Colonic mucosa (tissue), 4 donors: ENCODE measurements at places on chromosomes 2 and 18.

DNA sequence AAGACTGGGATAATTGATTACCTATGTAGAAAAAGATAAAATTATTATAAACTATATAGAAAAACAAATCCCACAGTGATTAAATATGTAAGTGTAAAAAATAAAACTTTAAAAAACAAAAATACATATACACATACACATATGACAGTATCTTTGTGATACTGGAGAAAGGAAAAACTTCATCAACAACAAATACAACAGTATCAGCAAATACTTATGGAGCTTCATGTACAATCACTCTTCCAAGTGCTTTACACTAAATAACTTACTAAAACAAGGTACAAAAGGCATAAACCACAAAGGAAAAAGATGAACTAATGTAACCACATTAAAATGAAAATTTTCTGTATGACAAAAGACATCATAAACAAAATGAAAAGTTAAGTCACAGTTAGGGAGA lies 24.1 kb upstream of the GFPT1 start:
- DNase-seq: no peak

GRCh38 chr2:71498261-71498701 lies 44.9 kb downstream of the DYSF start:
- DNase-seq: no peak

DNA sequence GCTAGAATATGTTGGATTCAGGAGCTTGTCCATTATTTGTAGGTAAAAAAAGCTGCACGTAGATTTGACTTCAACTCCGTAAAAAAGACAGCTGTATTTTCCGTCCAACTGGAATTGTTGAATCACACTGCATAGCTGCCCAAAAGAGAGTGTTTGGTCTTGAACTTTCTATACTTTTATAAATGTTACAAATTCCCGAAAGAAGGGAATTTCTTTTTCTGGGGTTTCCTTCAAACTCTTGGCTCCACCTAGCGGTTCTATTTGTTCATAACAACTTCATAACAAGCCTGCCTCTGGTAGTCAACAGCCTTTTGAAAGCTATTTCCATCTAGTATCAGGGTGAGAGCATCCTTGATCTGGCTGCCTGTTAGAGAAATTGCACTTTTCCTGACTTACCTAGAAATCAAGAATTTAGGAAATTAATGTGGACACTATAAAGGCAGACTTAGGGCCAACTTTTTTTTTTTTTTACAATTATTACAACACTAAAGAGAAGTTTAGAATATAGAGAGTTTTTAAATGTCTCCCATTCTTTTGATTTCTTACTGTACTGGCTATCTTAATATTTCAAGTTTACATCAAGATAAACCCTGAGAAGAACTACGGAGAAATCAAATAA lies 48.1 kb downstream of the TMEM185B start:
- peak; percentile 30 for DNase-seq

DNA sequence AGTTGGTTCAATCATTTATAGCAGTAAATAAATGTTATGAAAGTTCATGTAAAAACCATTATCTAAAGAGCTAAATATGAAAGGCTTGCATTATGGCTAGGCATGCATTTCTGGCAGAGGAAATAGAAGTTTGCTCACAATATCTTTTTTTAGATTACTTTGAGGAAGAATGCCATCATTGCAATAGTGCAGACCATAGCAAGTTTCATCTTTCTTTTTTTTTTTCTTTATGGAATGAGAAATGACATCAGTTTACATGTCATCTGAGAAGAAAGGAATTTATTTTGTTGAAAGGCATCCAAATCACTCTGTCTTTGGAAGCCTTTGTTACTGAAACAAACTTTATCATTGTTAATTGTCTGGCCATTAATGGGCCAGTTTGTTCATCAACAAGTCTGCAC lies 74.5 kb upstream of the NCKAP5 start:
- DNase-seq: no peak

DNA sequence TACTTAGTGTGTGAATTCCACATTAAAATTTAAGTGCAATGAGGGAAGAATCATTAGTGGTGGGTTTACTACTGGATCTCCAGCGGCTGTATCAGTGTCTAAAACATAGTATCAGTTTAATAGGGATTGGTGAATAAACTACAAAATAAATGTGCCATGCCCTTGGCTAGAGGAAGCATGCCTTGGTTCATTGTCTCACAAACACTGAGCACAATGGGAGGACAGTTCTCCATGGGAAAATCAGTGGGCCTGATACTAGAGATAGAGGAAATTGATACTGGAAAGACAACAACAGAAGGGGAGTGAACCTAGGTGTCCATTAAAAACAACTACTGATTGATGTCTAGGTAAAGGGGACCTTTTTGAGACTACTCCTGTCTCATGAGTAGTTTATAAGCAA lies 971.6 kb downstream of the SUCLG1 start:
- no peak for DNase-seq

- no peak for DNase-seq
Measured at GRCh38 chr2:160044728-160045127, 17.7 kb downstream of the PLA2R1 start.

DNA sequence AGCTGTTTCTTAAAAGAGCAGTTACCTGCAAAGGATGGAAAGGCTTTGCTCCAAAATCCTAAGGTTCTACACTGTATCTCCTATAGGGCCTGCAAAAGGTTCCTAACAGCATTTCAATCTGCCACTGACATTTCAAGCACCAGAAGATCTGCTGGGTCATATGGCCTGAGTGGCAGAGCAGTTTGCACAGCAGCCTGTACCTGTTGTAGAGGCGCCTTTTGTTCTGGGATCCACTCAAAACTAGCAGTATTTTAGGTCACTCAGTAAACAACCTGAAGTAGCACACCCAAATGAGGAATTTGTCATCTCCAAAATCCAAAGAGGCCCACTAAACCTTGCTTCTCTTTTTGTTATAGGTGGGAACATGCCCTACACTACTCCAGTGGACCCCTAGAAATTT lies 6.2 kb downstream of the FAM210A start:
- DNase-seq: no peak

DNA sequence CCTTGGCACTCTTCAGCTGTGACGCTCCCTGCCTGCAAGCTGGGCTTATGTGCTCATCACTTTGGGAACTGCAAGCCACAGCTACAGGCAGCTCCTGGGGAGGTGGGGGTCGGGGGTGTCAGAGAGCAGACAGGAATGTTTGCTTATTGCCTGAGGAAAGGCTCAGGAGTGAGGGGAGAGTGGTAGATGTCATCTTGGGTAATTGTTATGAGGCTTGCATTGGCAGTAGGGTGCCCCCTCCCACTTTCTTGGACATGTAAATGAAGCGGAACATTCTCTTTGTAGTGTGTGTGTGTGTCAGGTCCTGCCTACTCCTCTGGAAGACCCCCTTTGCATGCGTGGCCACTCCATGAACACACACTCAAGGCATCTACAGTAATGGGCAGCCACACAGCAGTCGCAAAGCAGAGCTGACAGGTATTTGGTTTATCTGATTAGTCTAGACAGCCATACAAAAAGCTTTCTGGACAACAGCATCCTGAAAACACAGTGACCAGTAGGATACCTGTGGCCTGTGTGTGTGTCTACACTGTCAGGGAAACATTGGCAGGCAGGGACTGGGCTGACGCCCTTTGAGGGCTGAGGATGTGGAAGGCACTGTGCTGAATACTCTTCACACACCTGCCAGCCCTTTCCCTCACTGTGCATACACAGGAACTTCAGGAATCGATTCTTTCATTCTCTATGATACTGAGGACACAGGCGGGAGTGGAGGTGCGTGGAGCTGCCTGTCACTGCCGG lies 17.1 kb upstream of the MC2R start:
- DNase-seq: no peak

DNA sequence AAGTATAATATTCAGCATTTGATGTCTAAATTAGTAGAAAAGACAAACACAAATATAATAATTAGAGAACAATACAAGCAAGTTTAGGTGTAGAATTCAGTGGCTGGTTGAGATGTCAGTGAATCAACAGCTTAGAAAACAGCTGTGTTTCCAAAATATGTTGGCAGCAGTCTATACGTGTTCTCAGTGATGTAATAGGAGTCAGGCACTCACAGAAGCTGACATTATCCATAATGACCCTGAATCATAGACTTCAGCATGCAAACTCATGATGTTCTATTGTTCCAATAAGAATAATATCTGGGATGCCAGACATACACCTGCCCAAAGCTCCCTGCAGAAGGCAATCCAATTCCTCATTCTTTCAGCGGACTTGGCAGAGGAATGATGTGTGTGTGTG lies 164.7 kb downstream of the SLC8A1 start:
- DNase-seq: no peak

GRCh38 chr18:70454704-70455322 lies 166.0 kb downstream of the SOCS6 start:
- peak; percentile 59 for DNase-seq

DNA sequence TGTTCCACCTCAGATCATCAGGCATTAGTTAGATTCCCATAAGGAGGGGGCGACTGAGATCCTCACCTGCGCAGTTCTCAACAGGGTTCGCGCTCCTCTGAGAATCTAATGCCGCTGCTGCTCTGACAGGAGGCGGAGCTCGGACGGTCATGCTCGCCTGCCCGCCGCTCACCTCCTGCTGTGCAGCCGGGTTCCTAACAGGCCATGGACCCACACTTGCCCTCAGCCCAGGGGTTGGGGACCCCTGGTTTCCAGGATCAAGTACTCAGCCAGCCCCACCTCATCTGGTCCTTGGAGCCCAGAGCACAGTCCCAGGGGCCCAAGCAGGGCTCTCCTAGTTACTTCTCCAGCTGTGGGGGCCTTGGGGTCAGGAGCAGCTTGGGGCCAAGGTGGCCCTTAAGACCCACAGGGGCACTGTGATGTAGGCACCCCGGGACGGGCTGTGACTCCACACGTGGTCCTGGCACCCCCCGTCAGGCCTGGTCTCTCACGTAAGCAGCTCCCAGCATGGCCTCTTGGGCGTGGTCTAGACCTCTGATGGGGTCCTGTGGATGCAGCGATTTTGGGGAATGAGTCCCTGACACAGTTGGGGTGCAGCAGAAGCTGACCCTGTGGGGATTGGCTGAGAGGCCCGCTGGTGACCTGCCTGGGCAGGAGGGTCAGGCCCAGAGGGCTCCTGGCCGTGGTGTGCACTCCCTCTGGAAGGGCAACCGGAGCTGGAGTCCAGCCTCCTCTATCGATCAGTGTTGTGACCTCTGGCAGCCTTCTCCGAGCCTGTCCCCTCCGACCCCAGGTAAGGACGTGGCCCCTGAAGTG lies 28.3 kb upstream of the OTOS start:
- DNase-seq: no peak

GRCh38 chr2:211391189-211391567 lies 834.8 kb downstream of the CPS1 start:
- no peak for DNase-seq

- DNase-seq: no peak
Measured at GRCh38 chr2:165970663-165971062, 17.1 kb upstream of the TTC21B start.

DNA sequence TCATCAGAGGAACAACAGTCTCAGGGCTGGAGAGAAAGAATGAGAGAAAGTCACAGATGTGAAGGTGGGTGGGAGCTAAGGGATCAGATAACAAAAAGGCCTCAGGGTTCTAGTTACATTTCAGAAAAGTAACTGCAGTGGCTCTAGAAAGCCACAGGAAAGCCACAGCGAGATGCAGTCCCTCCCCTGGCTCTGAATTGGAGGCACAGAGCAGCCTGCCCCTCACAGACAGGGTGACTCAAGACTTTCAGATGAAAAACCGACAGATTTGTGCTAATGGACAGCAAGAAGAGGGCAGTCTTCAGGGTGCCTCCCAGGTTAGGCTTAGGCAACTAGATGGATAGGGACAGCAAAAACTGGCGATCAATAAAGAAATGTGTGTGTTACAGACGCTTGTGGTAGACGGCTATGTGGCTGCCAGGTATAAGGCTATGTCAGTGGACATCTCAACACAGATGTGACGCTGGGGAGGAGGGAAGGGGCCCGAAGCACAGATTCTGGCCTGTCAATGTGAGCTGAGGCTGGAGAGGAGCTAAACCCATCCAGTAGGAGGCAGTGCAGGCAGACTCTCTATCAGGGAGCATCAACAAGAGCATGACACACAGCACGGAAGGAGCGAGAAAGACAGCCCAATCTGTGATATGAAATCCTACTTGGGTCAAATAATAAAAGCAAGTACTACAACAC lies 26.2 kb downstream of the UNC50 start:
- DNase-seq: no peak

- DNase-seq: no peak
Measured at GRCh38 chr2:36511858-36512603, 85.9 kb downstream of the FEZ2 start.

- no peak for DNase-seq
Measured at GRCh38 chr2:44112096-44112495, 56.6 kb upstream of the PPM1B start.

DNA sequence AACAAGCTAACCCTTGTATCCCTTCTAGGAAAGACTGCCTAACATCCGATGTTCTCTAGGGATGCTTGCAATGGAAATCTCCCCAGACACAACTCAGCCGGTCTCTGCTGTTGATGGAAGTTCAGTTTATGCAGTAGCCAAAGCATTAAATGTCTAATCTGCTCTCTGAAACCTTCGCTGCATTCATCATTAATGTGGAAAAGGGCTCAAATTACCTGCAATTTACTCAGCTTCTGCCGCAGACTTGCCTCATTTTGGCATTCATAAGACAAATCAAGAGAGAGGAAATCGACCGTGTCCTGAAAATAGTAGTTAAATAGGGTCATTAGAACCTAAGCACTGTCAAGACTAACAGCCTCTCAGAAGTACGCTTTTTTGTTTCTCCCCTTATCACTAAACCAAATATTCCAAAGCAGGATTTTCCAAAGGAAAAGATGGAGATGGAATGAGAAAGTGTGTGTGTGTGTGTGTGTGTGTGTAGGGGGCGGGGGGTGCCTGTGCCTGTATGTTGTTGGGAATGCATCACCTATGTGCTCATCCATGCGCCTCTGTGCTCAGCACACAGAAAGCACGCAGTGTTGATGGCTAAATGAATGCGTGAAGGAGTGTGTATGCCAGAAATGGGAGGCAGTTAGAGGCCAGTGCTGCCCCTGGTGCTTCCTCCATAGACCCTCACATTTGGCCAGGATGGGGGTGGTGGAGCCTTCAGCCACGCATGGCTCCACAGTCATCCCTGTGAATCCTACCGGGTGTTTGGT lies 7.4 kb downstream of the LCT start:
- no peak for DNase-seq

GRCh38 chr2:210262036-210262435 lies 36.8 kb upstream of the ACADL start:
- no peak for DNase-seq

- DNase-seq: no peak
Measured at GRCh38 chr2:112646791-112647689, 1.3 kb downstream of the SLC20A1 start.
